Thoracic aorta (tissue), 2 donors: ENCODE measurements at places on chromosomes 11 and 22. TPM values are rescaled to one million over a fixed set of nuclear protein-coding genes. Genes with fewer than 3 reads are reported as not detected.

The FOSL1 gene
- 143 TPM for total RNA-seq

The NNMT gene
- 583 TPM for total RNA-seq

The SERPING1 gene
- 674 TPM for total RNA-seq

The MRE11 gene
- 7.9 TPM for total RNA-seq

The KCNK7 gene
- 0.95 TPM for total RNA-seq

The ZDHHC8 gene
- total RNA-seq = 14.8 TPM

The NDUFV1 gene
- total RNA-seq = 240 TPM

The PRODH gene
- 7.5 TPM for total RNA-seq

The ASPHD2 gene
- total RNA-seq = 1.6 TPM

GRCh38 chr11:91243051-91243450 is 981.6 kb upstream of the FAT3 start:
- no peak for DNase-seq
- no peak overlapping the region for H3K4me3 ChIP-seq
- no peaks in the 10 kb centered on the region for H3K4me1 ChIP-seq
- no peaks in the 10 kb centered on the region for H3K27me3 ChIP-seq

DNA sequence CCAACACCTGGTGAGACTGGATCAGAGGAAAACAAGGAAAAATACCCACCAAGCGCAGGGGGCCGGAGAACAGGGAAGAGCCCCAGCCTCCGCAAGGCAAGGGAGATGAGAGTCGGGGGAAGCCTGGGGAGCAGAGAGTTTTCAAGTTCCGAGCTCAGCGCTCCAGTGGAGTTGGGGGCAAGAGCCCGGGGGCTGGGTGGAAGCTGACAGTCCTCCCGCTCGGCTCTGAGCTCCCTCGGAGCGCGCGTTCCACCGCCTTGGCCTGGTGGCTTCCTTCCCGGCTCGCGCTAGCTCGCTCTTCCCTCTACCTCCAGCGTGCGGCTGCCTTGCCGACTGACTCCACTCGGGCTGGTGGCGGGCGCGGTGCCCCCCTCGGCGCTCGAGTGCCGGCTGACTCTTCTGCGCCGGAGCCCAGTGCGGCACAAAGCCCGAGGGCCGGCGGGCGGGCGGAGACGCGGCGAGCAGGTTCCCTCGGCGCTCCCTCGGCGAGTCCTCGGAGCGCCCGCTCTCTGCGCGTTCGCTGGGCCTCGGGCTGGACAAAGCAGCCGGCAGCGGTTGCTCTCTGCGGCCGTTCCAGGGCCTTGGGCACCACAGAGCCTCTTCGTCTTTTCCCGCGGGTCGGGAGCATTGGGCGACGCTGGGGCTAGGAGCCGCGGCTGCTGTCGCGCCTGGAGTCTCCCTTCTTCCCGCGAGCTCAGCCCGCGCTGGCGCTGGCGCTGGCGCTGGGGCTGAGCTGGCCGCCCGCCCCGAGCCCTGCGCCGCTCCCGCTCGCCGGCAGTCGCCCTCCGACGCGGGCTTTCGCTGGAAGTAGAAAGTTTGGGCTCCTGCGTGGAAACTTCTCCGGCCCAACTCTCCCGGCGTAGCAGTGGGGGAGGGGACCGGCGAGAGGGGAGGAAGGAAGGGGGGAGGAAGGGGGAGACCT is 1.0 kb downstream of the PAX6 start:
- peaks cover 41% of the 10 kb centered on the region for H3K4me1 ChIP-seq
- H3K36me3 ChIP-seq = no peaks in the 10 kb centered on the region
- peaks cover 34% of the 10 kb centered on the region for H3K27me3 ChIP-seq
- no peak for DNase-seq
- H3K27ac ChIP-seq = no peak overlapping the region
- H3K4me3 ChIP-seq = peak overlapping the region; percentile 75

DNA sequence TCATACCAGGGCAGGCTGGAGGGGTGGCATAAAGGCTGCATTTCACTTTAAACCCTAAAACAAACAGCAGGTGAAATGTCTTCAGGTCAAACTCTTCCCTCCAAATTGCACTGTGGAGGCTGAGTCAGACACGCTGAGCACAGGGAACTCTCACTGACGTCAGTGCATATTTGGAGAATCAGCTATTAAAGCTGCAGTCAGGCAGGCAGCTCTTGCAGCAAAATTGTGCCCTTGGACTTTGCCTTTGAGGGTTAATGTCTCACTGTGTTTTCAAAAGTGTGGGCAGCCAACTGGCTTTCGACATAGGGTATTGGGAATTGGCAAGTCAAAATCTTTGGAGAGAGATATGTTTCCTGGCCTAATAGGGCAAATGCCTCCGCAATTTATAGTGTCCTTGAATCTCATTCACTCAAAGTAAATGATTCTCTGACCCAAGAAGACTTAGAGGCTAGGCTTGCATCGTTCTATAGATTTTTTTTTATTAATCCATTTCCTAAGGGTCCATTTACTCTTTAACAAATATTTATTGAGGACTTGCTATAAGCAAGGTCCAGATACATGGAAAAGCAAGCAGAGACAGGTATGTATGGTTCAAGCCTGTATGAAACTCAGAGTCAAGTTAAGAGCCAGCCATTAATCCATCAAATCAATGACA is 27.7 kb upstream of the SMCO4 start:
- no peaks in the 10 kb centered on the region for H3K27me3 ChIP-seq
- peaks cover 10% of the 10 kb centered on the region for H3K4me1 ChIP-seq
- H3K36me3 ChIP-seq = no peaks in the 10 kb centered on the region
- no peak overlapping the region for H3K4me3 ChIP-seq

- no peak overlapping the region for H3K27ac ChIP-seq
- H3K4me1 ChIP-seq = no peaks in the 10 kb centered on the region
- no peak for DNase-seq
- H3K36me3 ChIP-seq = no peaks in the 10 kb centered on the region
- no peak overlapping the region for H3K4me3 ChIP-seq
- H3K27me3 ChIP-seq = no peaks in the 10 kb centered on the region
These were observed 40.6 kb upstream of the CRTAM start for GRCh38 chr11:122797651-122798050.

DNA sequence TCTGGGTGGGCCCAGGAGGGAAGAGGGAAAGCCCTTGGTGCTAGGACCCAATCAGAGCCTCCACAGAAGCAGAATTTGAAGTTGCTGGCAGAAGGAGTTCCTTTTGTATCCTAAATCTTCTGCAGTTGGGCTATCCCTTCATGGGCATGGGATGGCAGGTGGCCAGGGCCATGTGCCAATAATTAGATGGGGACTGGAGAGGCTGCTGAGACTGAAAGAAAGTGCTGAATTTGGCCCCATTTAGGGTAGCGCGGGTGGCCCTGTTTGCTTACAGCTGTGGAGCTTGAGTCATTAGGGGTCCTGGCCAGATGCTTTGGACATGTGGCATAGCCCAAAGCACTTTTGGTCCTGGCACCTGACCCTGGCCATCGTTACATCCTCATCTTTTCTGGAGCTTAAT is 27.1 kb downstream of the PARVA start:
- H3K36me3 ChIP-seq = no peaks in the 10 kb centered on the region
- DNase-seq = no peak
- no peak overlapping the region for H3K4me3 ChIP-seq
- peak overlapping the region; percentile 15 for H3K27ac ChIP-seq
- H3K4me1 ChIP-seq = peaks cover 19% of the 10 kb centered on the region

GRCh38 chr11:68574308-68574707 is 110.0 kb upstream of the GAL start:
- peaks cover 25% of the 10 kb centered on the region for H3K36me3 ChIP-seq
- H3K27ac ChIP-seq = no peak overlapping the region
- no peaks in the 10 kb centered on the region for H3K27me3 ChIP-seq
- DNase-seq = no peak

DNA sequence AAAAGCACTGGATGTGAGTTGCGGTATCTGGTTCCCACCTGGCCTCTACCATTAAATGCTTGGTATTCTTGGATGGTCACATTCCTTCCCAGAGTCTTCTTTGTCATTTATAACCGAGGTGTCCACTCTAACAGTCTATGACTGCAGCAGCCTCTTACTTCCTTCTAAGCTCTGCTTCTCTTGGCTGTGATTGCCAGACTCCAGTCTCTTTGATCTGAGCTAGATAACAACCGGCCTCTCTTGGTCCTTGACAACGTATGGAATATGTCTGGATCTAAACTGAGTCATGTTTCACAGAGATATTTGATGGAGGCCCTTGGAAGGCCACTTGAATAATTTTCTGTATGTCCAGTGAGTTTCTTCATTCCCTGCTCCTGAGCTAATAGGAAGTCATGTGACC is 141.6 kb upstream of the TENM4 start:
- H3K4me3 ChIP-seq = no peak overlapping the region
- no peak for DNase-seq
- H3K36me3 ChIP-seq = no peaks in the 10 kb centered on the region
- H3K27me3 ChIP-seq = no peaks in the 10 kb centered on the region

GRCh38 chr11:84212468-84213390 is 926.6 kb upstream of the CCDC90B start:
- no peaks in the 10 kb centered on the region for H3K36me3 ChIP-seq
- no peak overlapping the region for H3K27ac ChIP-seq
- no peak overlapping the region for H3K4me3 ChIP-seq
- DNase-seq = no peak

DNA sequence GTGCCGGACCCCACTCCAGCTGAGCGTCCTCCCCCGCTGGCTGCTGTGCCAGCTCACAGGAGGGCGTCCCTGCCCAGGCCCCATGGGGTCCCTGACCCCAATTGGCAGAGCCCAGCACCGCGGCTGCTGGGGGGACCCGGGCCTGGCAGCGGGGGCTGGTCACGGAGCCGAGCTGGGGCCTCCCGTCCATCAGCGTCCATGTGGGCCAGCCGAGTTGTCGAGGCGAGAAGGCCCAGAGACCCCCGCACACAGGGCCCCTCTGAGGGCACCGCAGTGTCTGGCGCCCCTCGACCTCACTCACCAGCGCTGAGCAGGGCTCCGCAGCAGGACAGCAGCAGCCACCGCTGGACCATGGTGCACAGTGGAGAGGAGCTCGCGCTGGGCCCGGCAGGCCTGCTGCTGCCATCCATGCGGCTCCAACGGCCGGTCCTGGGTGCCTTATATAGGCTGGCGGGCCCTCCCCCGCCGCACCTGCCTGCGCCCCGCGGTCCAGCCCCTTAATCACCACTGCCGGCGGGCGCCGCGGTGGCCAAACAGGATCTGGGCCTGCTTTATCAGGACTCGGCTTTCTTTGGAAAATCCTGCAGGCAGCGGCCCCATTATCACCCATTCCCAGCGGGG is at the start of gene MUC6:
TSS of gene MUC6 (minus strand) at position 416 of the 621 bp plus-strand sequence. CDS start at position 353, 63 bp downstream.
- no peak within 1 kb of the TSS for H3K27ac ChIP-seq
- no peak for DNase-seq
- no peaks in the 10 kb centered on the region for H3K36me3 ChIP-seq
- H3K4me1 ChIP-seq = peaks cover 17% of the 10 kb centered on the region
- H3K4me3 ChIP-seq = no peak within 1 kb of the TSS
- no peaks in the 10 kb centered on the region for H3K27me3 ChIP-seq

DNA sequence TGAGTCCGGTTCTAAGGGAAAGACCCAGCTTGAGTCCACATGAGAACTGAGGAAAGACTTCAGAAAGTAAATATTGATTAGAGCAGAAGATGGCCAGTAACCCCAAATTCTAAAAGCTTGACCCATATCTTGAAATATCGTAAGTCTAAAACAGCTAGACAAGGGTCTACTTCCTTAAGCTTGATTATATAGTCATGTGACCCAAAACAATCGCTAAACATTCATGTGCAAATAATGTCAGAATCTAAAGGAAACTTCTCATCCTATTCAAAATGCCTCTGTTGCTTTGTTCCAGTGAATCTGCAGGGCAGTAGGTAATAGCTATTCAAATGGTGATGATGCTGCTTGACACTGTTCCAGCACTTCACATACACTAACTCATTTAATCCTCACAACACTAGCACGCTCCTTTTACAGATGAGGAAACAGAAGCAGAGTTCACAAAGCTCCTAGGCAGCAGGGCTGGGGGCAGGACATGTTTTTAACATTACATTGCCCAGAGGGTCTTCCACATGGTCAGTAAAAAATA is 52.6 kb downstream of the TCF20 start:
- DNase-seq = no peak
- H3K4me3 ChIP-seq = no peak overlapping the region
- no peaks in the 10 kb centered on the region for H3K4me1 ChIP-seq
- no peaks in the 10 kb centered on the region for H3K27me3 ChIP-seq
- no peak overlapping the region for H3K27ac ChIP-seq

GRCh38 chr22:23222033-23222792 is 41.9 kb downstream of the BCR start:
- H3K4me1 ChIP-seq = peaks cover 92% of the 10 kb centered on the region
- no peak overlapping the region for H3K27ac ChIP-seq
- H3K36me3 ChIP-seq = no peaks in the 10 kb centered on the region
- H3K4me3 ChIP-seq = no peak overlapping the region
- no peaks in the 10 kb centered on the region for H3K27me3 ChIP-seq

DNA sequence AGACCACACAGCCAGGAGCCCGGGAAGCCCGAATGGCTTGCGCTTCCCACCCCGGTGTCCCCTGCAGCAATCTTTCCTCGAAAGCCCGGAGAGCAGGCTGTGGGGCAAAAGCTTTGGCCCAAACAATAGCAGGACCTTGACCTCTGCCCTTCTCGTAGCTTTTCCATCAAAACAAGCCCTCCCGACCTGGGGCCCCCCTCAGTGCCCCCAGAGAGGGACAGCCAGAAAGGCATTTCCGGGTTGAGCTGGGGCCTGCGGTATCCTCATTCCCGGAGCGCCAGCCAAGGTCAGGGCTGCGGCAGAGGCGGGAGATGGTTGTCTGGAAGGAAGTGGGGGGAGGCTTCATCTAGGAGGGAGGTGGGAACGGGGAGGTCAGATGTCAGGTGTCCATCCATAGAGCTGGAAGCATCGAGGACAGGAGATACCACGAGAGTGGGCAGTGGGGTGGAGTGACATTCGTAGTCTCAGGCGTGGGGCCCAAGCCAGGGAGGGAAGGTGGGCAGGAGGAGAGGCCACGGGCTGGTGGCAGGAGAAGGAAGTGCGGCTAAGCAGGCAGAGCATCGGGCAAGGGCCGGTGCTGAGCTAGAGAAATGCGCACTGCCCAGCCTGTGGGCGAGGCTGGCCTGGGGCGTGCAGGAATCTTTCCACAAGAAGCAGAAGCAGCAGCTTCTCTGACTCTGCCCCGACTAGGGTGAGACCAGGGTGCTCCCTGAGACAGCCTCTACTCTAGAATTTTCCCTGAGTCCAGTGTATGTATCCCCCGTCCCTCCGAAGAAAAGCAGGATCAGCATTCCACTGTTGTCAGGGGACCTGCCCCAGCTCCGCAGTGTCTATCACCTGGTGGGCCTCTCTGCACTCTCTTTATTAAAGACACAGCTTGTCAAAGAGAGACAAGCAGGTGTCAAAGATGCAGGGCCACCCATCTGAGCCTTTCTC is 14.3 kb downstream of the PDGFB start:
- no peaks in the 10 kb centered on the region for H3K36me3 ChIP-seq
- no peak overlapping the region for H3K4me3 ChIP-seq
- H3K4me1 ChIP-seq = peaks cover 14% of the 10 kb centered on the region
- no peak overlapping the region for H3K27ac ChIP-seq
- no peak for DNase-seq

DNA sequence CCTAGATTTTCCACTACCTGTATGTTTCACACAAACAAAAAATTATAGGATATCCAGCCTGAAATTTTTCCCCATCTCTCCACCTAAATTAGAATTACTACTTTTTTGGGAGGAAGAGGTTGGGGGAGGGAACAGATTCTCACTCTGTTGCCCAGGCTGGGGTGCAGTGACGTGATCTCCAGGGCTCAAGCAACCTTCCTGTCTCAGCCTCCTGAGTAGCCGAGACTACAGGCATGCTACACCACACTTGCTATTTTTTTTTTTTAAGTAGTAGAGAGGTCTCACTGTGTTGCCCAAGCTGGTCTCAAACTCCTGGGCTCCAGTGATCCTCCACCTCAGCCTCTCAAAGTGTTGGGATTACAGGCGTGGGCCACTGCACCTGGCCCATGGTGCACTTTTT is 9.5 kb downstream of the JAML start:
- DNase-seq = no peak
- no peak overlapping the region for H3K27ac ChIP-seq
- H3K27me3 ChIP-seq = no peaks in the 10 kb centered on the region
- no peak overlapping the region for H3K4me3 ChIP-seq
- no peaks in the 10 kb centered on the region for H3K36me3 ChIP-seq
